Non-pigmented ciliary epithelial cell (primary cell): ENCODE measurements at places on chromosomes 7 and 10.

GRCh38 chr10:73798927-73799560, 12.4 kb downstream of the NDST2 start:
- DNase-seq, result no peak

- DNase-seq, result no peak
Measured at GRCh38 chr10:83218205-83218604, 921.1 kb upstream of the GHITM start.

GRCh38 chr10:11667756-11668155, 56.3 kb upstream of the USP6NL start:
- DNase-seq, result no peak

DNA sequence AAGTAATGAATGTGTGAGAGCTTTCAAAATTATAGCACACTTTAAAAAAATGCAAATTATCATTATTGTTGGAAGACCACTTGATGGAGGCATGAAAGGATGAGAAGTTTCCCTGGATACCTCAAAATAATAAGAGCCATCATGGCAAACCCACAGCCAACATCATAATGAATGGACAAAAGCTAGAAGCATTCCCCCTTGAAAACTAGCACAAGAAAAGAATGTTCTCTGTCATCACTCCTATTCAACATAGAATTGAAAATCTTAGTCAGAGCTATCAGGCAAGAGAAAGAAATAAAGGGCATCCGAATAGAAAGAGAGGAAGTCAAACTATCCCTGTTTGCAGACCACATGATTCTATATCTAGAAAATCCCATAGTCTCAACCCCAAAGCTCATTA, 887.2 kb upstream of the LRRTM3 start:
- no peak for DNase-seq
